ENCODE measurements at places on chromosomes 1 and 21.
A peak's percentile ranks its signal among the peaks of the same experiment; 100 is the strongest.

- DNase-seq = no peak
Observed at GRCh38 chr21:31457675-31458074, 113.6 kb upstream of the TIAM1 start.

DNA sequence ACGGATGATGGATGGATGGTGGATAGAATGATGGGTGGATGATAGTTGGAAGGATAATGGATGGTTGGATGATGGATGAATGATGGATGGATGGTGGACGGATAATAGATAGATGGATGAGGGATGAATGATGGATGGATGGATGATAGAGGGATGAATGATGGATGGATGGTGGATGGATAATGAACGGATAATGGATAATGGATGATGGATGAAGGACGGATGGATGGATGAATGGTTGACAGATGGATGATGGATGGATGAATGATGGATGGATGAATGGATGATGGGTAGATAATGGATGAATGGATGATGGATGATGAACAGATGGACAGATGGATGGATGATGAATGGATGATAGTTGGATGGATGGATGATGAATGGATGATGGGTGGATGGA is 255.1 kb downstream of the NPHP4 start:
- DNase-seq = no peak

GRCh38 chr1:244552336-244552735 is 91.3 kb downstream of the CATSPERE start:
- no peak for DNase-seq

GRCh38 chr1:80462006-80462405 is 1338.7 kb upstream of the ADGRL2 start:
- no peak for DNase-seq

GRCh38 chr21:34884346-34884929 is 164.7 kb downstream of the RUNX1 start:
- DNase-seq = no peak

DNA sequence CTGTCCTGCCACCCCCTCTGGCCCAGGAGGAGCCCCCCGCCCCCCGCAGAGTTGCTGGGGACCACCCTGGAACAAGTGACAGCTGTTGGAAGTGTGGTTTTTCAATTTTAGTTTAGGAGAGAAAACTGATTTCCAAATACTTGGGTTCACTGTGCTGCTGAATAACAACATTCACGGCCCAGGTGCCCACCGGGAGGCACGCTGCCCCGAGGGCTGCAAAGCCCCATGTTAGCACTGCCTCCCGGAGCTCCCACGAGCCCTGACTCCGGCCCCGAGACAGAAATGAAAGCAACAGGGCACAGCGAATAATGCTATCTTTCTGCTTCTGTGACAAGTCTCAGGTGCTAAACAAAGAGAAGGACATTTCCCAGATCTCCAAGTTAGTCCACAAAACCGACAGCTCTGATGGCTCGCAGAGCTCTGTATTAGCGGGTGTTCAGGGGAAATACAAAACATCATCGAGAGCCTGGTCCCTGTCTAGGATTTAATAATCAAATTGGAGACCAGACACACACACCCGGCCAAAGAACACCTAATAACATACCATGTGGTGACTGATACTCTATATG is 451.5 kb downstream of the KIF26B start:
- DNase-seq = no peak

- no peak for DNase-seq
Observed at GRCh38 chr1:156842618-156843300, 16.2 kb downstream of the INSRR start.

DNA sequence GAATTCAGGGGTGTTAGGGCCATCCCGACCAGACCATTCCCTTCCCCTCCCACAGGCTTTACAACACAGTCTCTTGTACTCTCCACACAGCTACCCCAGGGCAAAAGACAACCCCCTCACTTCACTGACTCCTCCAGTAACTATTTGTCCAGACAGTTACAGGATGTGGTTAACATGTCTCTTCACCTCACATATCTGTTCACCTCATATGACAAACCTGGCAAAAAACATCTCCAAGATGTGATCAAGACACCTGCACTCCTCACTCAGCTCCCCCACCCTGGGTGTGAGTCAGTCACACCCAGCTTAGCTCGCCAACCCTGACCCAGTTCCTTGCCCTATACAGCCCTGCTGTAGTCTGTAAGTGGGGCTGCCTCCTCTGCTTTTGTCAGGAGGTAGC is 490.5 kb upstream of the CHRM3 start:
- DNase-seq = no peak

DNA sequence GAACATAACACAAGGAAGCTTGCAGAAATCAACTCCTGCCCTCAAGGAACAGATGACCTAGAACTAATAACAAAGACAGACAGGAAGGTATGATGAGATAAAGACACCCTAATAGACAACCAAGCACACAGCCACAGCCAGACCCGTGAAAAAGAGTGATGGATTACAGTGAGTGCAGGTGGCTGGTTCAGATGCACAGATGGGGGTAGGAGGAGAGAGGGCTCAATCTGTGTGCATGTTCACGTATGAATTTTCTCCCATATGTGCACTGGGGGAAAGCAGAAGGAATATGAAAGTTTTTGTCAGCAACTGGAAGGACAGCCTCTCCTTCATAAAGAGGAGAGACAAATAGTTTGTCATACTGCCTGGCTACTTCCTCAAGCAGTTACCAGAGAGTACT is 367.1 kb downstream of the PBX1 start:
- DNase-seq = no peak

DNA sequence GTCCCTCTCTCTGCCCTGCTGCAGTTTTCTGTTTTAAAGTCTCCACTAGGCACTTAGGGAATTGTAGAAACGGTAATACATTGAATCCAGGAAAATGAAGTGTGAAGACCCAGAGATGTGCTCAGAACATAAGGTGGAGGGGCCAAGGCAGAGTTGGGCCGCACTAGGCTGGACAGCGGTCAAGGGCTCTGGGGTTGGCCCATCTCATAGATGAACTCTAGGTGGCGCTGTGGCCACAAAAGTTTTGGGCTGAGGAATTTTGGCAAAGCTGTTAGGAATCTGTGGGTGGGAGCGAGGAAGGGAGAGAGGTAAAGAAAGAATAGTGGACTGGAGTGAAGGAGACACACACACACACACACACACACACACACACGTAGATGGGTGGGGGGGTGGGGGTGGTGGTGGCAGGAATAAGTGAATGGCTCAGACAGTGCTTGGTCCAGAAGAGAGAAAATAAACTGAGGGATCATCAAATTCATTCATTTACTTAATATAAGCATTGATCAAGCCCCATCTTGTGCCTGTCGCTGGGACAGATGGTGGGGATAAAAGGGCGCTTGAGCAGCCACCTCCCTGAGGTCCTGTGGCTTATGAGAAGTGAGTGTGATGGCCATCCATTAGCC is 258.5 kb downstream of the TRABD2B start:
- no peak for DNase-seq

GRCh38 chr1:89151047-89151446 is 24.8 kb downstream of the GBP7 start:
- DNase-seq = no peak

- no peak for DNase-seq
Observed at GRCh38 chr1:161218301-161219077, 3.4 kb downstream of the FCER1G start.

- DNase-seq = no peak
Observed at GRCh38 chr1:208787219-208787618, 543.0 kb upstream of the PLXNA2 start.

GRCh38 chr21:31367801-31368200 is 23.7 kb upstream of the TIAM1 start:
- no peak for DNase-seq

DNA sequence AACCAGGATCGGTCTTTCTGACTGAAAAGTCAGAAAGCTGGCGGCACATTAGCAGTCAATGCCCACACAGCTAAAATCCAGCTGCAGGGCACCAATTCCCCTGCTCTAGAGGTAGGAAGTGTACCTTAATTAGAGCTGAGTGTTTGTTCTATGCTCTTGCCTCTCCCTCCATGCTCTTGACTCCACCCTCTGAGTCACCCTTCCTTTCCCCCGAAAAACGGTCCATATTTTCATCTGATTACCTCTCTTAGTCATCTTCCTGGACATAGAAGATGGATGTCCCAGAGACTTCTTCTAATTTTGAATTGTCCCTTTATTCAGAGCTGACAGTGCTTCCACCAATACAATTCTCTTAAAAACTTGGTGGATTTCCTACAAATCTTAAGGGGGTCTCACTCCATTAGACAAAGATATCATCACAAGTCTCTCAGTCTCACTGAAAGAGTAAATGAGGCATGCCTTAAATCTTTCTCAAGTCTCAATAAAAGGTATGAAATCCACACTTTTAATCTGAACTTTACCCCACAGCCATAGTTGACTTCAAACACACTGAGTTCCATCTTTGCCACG is 44.1 kb upstream of the SLC19A1 start:
- DNase-seq = no peak

DNA sequence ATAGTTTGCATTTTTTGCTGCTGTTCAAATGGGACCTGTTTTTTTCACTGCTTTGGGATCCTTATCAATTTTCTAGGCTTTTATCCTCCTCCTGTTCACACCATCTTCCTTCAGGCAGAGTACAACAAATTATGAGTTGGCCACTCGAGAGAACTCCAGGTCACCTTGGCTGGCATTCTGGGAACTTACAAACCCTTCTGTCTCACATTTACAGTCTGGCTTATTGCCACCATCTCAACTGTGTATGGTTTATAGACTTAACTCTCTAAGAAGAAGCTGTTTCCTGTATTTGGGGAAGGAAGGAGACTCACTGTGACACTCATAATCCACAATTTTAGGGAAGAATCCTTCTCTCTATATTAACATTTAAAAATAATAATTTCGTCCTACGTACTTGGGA is 5.4 kb upstream of the ZNF691 start:
- DNase-seq = no peak

GRCh38 chr1:62268315-62268714 is 50.9 kb downstream of the KANK4 start:
- DNase-seq = no peak

DNA sequence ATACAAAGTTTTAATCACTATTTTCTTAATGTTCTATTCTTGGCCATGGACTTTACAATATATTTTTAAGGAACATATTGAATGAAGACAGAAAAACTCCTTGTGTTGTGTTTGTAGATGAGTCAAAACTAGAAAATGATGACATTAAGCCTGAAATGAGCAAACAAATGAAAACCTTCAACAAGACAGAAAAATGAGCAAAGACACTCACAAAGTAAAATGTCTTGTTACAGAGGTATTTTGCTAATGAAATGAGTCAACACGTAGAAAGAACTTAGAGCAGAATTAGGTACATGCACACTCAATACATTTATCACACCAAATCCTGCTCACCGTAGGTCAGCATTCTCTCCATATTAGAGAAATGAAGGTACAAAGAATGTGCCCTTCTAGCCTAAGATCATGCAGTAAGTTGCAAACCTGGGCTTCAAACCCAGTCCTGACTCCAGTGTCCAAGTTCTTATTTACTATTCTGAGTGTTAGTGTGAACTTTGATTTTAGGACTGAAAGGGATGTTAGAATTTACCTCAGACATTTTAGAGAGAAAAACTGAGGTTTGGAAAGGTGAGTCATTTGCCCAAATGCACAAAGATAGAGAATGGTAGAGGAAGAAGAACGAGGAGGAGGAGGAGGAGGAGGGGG is 133.9 kb upstream of the SGIP1 start:
- no peak for DNase-seq

GRCh38 chr1:90402893-90403849 is 313.9 kb downstream of the BARHL2 start:
- no peak for DNase-seq

DNA sequence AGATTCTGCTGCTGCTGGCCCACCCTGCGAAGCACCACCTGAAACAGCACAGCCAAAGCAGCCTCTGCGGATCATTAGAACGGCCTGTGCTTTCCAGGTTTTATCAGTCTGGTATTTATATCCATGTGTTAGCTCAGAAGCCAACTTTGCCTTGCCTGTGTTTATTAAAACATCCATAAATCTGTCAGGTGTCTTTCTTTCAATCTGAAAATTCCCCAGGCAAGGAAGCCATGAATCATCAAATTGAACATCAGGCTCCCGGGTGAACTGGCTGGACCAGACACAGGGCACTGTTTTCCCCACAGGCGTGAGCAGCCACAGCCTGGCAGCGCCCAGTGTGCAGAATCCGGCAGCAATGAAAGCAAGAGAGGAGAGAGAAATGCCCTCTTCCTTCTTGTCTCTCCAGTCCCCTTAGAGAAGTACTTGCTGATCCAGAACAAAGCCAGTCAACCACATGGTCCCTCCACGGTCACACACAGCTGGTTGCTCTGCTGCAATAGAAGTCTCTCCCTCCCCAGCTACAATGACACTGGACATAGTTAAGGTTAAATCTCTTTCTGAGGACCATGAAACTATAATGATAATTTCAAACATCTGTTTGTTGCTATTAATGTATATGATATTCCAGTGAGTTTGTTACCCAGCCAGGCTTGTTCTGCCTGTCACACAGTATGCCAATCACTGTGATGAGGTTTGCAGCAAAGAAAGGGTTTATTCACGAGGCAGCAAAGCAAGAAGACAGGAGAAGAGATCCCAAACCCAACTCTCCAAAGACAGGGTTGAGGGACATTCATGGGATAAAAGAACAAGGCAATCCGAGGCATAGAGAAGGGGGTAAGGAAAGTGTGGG is 212.1 kb upstream of the FMN2 start:
- no peak for DNase-seq

GRCh38 chr1:1510912-1511532 is 940 bp upstream of the ATAD3A start:
- peak; percentile 13 for DNase-seq

DNA sequence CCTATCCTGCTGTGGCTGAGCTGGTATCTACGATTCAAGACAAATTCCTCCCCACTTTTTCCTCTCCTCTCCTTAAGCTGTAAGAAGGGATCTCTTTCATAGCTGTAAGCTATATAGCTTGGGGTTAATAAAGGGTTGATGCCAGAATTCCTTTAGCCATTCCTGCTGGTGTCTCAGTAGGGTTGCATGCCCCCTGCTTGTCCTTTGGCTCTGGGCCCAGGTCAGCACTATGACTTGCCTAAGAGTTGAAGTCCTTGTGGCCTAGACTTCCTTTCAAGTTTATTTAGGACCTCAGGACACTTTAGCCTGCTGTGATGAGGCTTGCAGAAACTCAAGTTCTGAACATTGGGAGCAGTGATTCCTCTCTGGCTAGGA is 270.0 kb downstream of the AMY1C start:
- no peak for DNase-seq

DNA sequence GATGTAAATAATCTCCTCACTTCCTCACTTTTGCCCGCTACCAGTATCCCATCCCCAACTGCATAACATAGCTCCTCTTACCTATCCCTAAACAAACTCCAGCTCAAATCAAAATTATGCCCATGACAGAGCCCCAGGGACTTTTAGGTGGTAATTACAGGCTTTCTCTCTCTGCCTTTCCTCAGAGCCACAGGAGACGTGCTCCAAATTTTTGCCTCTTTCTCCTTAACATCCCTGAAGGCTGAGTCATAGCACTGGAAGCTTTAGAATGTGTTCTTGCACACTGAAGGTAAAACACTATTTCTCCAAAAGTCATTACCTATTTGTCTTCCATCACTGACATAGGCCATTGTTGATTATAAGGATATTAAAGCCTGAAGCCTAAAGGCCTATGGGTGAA is 263.5 kb upstream of the PLD5 start:
- no peak for DNase-seq
